ENCODE measurements at places on chromosomes 11 and 22. TPM values are rescaled to one million over a fixed set of nuclear protein-coding genes. Genes with fewer than 3 reads are reported as not detected.

OR5A1 gene
- total RNA-seq: not detected

CEND1 gene
- total RNA-seq: 3.9 TPM

UBQLNL gene
- total RNA-seq: 0.50 TPM

TECTA gene
- 0.32 TPM for total RNA-seq

APOL5 gene
- not detected for total RNA-seq

TBX10 gene
- not detected for total RNA-seq

Data from activated T-helper 17 cell treated with anti-CD3 and anti-CD28 coated beads, Interleukin-2, amount 50 U/mL, for 72 hours (primary cell).